ENCODE measurements at places on chromosomes 5 and 9.

DNA sequence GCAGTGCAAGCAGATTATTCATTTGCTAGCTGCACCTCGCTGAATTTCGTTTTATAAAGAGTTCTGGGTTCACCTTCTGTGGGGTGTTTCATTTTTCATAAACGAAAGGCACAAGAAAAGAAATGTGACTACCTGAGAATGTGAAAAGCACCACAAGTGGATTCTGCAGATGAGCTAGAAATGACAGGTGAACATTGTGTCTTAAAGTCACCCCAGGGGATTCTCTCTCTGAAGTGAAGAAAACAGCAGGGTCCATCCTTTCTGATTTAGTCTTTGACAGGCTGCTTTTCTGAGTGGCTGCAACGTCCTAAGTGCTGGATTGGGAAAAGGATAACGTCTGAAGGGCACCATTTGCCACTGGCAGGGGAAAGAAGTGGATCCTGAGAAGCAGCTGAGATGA lies 469.3 kb downstream of the SPATA31D1 start:
- no peak for DNase-seq

DNA sequence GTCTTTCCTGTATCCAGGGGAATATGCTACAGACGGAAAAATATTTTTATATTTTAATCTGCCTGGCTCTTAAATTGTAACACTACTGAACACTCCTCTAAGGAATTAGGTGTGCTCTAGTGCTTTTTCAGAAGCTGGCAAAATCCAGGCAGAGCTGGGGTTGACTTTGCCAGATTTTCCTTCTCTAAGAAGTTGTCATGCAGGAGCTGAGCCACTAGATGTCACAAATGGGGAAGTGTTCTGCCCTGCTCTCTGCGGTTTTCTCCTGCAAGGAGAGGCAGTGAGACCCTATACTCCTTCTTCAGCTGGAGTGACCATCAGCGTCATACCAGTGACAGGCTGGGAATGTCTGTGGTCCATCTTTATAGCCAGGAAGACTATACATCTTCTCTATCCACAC lies 112.5 kb downstream of the HAPLN1 start:
- peak; percentile 9 for DNase-seq

DNA sequence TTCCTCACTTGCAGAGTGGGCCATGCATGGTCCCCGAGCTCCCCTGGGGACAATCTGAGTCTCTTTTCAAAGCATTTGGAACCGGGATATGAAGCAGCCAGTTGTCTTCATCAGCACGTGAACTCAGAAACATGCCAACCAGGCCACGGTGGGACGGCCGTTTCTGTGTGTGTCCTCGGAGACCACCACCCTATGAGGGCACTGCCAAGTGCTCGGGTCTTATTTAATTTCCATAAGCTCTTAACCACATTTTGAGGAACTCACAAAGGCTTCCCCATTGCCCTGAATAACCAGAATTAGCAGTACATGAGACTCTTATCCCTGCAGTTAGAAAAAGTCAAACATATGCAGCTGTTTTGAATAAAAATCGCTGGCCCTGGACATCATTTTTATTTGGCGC lies 60.1 kb downstream of the OTULIN start:
- no peak for DNase-seq

GRCh38 chr5:97618721-97619120 lies 435.7 kb upstream of the RIOK2 start:
- DNase-seq = no peak

- no peak for DNase-seq
These were observed 100.5 kb downstream of the PSAT1 start for GRCh38 chr9:78397454-78397853.

- no peak for DNase-seq
These were observed 67.4 kb downstream of the VCAN start for GRCh38 chr5:83538786-83539462.

- DNase-seq = no peak
These were observed 115.7 kb downstream of the TRIO start for GRCh38 chr5:14258840-14259239.

DNA sequence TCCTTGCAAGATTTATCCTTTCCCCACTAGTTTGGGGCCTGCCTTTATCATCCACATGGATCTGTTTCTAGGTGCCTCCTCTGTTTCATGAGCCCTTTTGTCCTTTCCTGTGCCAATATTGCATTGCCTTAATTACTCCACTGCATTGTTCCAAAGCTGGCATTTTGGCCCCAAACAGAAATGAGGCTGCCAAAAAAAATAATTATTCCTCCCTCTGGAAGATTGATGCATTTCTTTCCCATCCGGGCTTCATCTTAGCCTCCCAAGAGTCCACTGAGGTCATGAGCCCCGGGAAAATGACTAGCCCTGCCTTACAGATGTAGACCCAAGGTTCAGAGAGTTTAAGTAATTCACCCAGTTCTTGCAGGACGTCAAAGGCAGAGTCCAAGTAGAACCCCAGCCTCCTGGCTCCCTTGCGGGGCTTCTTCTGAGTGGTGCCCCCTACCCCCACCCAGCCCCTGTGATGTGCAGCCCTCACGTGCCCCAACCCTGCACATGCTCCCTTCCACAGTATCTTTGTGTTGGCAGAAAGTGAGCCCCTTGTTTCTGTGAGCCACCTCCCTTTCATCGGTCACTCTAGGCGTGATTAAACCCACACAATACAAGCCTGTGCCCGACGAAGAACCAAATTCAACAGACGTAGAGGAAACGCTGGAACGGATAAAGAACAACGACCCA lies 62.1 kb downstream of the TMOD1 start:
- DNase-seq = no peak

GRCh38 chr5:52013523-52013922 lies 630.3 kb downstream of the ISL1 start:
- no peak for DNase-seq

GRCh38 chr9:69442486-69442885 lies 117.5 kb downstream of the ENTREP1 start:
- DNase-seq = no peak

DNA sequence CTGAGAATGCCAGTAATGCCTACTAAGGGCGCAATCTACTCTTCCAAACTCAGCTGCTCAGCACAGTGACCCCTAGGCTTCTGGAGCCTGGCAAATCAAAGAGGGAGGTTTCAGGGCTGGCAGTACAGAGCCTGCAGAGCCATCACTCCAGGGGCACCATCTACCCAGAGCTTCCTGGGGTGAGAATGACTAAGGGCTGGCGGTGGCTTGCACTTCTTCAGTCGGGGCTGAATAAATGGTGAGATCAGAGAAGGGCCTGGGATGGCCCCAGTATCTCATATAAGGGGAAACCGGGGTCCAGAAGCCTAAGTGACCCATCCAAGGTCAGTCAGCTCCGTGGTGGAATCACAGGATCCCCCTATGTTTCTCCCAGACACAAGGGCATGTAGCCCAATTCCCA lies 5.3 kb downstream of the SH3PXD2B start:
- DNase-seq = no peak

DNA sequence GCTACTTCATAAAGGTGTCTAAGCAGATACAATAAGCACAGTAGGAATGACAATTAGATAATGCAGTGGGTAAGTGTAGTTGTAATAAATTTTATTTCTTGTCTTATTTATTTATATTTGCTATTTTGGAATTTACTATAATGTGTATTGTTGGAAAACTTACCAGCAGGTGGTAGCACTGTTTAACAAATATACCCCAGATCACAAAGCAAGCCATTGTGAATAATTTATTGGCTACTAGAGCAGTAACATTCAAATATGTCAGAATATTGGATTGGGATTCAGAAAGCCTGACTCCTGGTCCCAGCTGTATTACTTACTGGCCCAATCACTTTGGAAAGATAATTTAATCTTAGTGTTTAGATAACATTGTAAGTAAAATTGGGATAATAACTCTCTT lies 78.0 kb downstream of the ISOC1 start:
- peak; percentile 1 for DNase-seq

GRCh38 chr9:37471942-37472684 lies 6.9 kb upstream of the ZBTB5 start:
- no peak for DNase-seq

- no peak for DNase-seq
These were observed 31.2 kb downstream of the AMBP start for GRCh38 chr9:114046875-114047274.

DNA sequence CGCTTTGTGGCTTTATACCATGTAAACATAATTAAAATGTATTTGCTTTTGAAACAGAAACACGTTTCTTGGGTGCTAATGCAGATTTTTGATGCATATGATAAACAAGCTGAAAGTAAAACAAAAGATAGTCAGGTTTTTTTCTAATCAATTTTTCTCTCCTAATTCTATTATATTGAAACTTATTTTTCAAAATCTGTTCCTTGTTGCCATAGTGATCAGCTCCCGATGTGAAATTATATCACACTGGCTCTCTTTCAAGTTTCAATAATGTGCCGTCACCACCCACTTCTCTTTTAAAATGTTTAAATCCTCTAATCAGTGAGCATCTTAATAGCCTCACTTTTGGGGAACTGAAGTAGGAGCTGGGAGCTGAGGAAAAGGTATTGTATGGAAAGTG lies 36.4 kb upstream of the DAPK1 start:
- no peak for DNase-seq

- peak; percentile 88 for DNase-seq
These were observed 57.7 kb downstream of the FGF18 start for GRCh38 chr5:171477101-171477500.

DNA sequence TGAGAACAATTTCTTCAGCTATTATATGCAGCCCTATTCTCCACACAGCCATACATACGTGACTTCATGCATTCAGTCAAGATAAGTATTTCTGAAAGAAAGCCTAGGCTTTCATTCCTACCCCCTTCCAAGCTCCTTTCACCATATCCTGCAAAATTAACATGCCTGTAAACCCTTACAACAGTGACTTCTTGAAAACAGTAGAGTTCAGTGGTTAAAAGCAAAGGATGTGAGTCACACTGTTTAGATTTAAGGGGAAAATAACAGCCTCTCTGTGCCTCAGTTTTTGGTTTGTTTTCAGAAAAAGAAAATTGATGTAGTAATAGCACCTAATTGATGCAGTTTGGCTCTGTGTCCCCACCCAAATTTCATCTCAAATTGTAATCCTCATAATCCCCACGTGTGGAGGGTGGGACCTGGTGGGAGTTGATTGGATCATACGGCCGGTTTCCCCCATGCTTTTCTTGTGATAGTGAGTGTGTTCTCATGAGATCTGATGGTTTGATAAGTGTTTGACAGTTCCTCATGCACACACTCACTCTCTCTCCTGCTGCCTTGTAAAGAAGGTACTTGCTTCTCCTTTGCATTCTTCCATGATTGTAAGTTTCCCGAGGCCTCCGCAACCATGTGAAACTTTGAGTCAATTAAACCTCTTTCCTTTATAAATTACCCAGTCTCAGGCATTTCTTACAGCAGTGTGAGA lies 264.8 kb downstream of the CETN3 start:
- no peak for DNase-seq

DNA sequence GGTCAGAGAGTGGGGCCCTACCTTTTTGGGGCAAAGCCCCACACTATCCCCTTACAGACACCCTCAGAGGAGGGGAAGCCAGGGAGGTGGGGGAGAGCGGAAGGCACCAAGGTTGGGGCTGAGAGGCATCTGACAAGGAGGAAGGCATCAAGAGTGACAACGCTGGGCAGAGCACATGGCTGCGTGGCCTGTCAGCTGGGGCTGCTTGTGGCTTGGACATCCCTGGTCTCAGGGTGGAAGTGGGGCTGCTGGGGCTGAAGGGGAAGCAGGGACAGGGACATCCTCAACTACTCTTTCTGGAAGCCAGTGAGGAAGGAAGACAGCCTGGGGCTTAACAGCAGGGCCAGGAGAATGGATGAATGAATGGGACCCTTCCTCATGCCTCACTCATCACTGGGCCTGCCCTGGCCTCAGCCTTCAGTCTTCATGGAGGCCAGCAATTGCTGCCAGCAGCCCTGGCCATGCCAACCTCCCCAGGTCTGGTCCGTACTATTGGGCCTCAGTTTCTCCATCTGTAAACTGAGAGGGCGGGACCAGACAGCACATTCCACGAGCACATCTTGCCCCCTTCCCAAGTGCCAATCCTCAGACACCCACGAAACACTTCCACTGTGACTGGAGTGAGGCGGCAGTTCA lies 993 bp upstream of the RALGDS start:
- DNase-seq = no peak

DNA sequence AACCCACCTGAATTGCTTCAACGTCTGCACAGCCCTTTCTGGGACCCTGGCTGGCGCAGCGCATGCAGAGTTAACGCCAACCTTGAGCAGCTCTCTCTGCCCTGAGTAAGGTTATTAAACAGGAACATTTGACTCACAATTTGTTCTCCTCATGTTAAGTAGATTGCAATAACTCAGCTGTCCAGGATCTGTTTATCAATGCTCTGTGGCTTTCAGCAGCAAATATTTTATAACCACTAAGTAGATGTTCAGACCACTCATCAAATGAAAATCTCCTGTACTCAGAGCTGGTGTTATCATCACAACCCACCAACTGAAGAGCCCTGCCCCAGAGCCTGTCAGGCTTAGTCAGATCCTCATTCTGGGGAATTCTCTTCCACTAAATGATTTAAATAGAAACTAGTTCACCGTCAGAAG lies 403.0 kb downstream of the ZNF608 start:
- DNase-seq = no peak

DNA sequence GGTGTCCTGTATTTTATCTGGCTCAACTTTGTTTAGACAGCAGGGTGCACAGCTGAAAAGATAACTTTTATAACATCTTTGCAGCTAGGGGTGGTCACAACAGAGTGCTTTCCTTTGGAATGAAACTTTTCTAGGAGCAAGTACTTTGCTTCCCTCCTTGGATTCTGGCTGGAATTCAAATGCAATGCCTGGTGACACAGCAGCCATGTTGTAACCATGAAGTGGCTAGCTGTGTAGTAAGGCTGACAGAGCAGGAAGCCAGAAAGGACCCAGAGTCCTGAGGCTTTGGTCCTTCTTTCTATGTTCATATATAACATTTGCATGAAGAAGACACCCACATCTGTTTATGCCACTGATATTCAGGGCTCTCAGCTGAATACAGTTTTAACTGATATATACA lies 48.1 kb downstream of the TENT4A start:
- no peak for DNase-seq

DNA sequence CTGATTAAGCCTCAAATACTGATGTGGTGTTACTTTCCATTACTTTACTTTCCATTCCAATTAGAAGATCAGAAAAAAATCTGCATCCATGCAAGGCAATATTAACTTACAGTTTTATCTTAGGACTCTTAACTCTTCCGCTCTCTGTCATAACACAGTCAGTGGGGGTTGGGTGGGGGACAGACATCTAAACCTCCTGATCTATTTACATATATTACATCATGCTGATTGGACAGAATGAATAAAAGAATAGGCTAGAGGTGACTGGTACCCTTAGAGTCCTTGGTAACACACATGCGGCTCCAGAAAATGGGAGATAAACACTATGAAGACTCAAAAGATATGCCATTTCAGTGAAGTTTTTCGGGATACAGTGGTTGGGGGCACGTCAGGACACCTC lies 27.6 kb downstream of the RAPGEF6 start:
- peak; percentile 27 for DNase-seq

Measured in erythroblast (primary cell).